ENCODE measurements at places on chromosomes 6 and 20.

GRCh38 chr6:122751326-122751725 is 28.2 kb upstream of the FABP7 start:
- no peak for DNase-seq

- DNase-seq: no peak
Measured at GRCh38 chr6:44621846-44622245, 234.3 kb downstream of the CDC5L start.

DNA sequence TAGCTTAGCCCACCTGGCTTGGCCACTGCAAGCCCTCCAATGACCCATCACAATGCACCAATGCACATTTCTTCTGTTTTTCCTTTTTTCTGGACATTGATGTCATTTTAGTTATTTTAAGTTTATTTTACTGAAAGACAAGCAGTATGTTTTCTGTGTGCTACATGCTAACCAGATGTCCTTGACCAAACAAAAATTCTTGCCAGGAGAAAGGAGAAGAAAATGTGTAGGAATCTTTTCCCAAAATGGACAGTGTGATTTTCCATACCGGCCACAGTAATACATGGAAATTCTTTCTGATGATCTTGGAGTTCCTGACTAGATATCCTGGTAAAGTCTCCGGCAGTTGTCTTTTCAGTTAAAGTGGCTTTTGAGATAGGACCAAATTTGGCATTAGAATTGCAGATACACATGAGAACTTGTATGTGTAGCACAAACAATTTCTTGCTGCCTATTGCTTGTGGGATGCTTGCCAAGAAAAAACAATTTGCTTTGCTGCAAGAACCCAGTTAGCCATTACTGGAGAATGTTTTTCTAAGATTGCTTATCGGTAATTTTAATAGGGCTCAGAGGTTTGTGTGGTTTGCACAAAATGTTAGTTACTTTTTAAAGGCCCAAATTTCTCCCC is 696.5 kb upstream of the CITED2 start:
- DNase-seq: no peak

- no peak for DNase-seq
Measured at GRCh38 chr6:99575544-99576227, 7.2 kb upstream of the CCNC start.

DNA sequence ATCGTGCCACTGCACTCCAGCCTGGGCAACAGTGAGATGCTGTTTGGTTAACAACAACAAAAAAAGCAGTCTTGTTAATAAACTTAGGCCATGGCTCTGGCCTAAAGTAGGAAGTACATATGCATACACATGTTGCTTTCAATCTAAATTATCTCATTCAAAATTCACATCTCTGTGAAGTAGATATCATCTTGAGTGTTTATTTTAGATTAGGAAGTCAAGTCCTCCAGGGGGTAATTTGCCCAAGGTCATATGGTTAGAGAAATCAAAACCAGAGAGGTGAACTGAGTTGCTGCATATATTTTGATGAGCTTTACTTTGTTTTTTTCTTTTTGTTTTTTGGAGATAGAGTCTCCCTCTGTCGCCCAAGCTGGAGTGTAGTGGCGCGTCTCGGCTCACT is 52.8 kb downstream of the B4GALT5 start:
- DNase-seq: no peak

GRCh38 chr6:11397622-11398450 is 139.7 kb upstream of the TMEM170B start:
- DNase-seq: no peak

DNA sequence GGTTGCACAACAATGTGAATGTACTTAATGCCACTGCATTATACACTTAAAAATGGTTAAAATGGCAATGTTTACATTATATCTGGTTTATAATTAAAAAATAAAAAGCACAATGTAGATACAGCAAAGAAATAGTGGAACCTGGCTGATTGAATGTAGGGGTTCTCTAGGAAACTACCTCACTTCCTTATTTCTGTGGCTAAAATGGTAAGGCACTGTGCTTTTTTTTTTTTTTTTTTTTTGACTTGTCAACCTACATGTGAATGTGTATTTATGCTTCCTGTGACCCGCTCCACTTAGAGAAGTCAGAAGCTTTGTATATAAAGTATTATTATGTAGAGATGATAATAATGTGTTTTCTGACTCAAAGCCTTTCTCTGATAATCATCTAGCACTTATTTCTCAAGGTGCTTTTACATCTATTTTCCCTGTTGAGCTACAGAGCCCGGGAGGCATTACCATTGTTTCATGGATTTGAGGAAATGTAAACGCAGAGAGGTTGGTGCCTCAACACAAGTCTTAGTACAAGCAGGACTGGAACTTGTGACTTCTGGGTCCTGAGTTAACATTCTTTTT is 55.0 kb downstream of the SOX4 start:
- no peak for DNase-seq

DNA sequence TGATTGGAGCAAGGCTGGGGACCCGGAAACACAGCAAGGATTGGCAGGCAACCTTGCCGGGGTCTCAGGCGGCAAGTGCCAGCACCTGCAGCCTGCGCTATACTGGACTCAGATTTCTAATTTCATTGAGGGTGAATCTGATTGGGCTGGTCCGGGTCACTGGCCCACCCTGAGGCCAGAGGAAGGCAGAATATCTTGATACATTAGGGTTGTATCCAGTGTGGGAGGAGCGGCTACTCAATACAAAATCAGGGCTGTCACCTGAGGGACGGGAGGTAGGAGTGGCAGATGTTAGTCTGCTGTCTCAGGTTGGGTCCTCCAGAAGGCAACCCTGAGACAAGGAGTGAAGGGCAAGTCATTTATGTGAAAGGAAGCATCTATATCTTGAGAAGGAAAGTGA is 40.7 kb downstream of the BFSP1 start:
- DNase-seq: no peak

- no peak for DNase-seq
Measured at GRCh38 chr6:88626460-88626859, 337.0 kb downstream of the RNGTT start.

- no peak for DNase-seq
Measured at GRCh38 chr20:47353692-47354463, 2.6 kb downstream of the ZMYND8 start.

DNA sequence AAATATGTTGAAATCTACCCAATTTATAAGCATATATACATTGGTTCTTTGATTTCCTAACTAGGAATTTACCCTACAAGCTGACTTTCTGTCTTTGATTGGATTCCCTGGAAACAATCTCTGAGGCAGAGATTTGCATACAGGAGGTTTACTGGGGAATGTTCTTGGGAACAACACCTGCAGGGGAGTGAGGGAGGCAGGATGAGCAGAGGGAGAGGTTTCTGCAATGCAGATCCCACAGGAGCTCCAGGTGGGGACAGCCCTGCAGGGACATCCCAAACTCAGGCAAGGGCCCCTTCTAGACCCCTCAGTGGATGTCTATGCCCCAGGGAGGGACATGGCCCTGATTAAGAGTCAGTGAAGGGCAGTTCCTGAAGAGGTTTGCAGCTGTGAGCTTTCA is 95.2 kb upstream of the CCDC167 start:
- no peak for DNase-seq

DNA sequence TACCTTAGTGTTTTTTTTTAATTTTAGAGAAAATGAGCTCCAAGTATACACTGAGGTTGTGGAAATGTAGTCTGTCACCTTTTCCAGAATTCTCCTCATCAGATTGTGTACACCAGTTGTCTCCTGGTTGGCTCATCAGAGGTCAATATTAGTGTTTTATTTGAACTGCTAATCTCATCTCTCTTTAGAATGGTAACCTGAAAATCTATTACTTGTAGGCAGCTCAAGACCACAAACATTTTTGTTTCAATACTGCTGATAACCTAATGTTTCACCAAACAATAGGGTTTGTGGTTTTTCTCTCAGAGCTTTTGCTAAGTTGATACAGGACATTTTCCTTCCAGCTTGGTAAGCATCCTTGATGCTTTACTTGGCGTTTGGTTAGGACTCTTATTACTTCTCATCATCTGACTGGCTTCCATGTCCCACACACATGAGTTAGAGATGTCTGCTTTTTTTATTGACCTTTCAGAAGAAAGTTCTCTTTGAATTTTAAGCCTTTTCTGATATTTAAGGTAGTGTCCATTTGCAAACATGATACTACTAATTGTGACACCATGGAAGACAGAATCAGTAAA is 15.1 kb downstream of the ADGRG6 start:
- no peak for DNase-seq

GRCh38 chr20:62570897-62571668 is 71.2 kb upstream of the SLCO4A1 start:
- DNase-seq: no peak

- no peak for DNase-seq
Measured at GRCh38 chr6:46998436-46999017, 43.6 kb downstream of the ADGRF1 start.

GRCh38 chr6:45816674-45817297 is 198.9 kb downstream of the CLIC5 start:
- no peak for DNase-seq

DNA sequence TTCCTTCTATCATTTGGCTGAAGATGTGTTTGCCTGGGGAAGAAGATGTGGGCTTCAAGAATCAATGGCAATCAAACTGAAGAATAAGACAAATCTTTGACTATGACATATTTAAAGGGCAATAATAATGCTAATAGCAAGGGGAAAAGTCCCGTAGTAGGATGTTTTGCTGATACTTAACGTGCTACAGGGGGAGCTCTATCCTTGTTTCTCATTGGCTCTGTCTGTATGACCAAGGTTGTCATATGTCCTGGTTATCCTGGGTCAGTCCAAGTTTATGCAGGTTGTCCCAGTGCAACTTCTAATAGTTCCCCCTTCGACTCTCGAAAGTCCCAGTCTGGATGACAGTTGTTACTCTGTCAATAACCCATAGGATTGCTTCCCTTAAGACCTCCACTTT is 321.3 kb downstream of the DHX35 start:
- DNase-seq: no peak

- DNase-seq: no peak
Measured at GRCh38 chr6:149461670-149462069, 23.1 kb downstream of the ZC3H12D start.

- DNase-seq: no peak
Measured at GRCh38 chr20:62651285-62652021, 9.2 kb downstream of the SLCO4A1 start.

- DNase-seq: no peak
Measured at GRCh38 chr6:167703347-167703746, 123.4 kb upstream of the AFDN start.

GRCh38 chr6:157597461-157598312 is 216.7 kb downstream of the ZDHHC14 start:
- no peak for DNase-seq

- DNase-seq: no peak
Measured at GRCh38 chr6:128417698-128418097, 102.7 kb downstream of the PTPRK start.

DNA sequence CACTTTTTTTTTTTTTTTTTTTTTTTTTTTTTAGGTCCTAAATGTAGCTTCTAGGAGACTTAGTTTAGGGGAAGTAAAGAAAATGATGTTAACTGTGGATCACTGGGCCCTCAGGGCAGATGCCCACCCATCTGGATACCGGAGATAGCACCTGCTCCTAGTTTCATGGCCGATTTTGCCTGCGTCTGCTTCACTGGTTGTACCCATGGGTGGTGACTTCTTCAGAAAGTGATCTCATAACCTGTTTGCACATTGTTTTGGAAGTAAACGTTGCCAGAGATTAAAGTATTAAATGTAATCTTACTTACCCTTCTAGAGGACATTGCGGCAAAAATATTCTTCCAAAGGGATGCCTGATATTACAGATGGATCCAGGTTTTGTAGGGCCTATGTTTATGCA is 79.8 kb upstream of the SGK1 start:
- no peak for DNase-seq

- no peak for DNase-seq
Measured at GRCh38 chr6:112298021-112298745, 43.8 kb upstream of the LAMA4 start.

DNA sequence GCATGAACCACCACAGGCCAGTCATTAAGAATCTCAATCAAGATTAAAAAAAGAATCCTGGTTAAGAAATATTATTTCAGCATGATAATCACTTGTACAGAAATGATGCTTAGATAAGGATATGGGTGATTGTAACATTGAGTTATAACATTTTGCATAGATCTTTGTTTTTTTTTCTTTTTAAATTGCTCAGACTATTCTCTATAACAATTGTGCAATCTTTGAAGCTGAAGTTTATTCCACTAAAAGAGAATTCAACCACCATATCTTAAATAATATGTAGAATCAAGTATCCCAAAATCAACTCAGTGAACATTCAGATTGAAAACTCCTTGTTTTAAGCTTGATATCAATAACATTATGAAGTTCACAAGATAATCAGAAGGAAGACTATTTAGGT is 663 bp upstream of the SMIM28 start:
- DNase-seq: no peak

GRCh38 chr20:25072226-25072811 is 9.6 kb downstream of the VSX1 start:
- DNase-seq: no peak

GRCh38 chr20:63381781-63382431 is 20.8 kb upstream of the CHRNA4 start:
- no peak for DNase-seq

GRCh38 chr6:94454231-94454630 is 1034.9 kb upstream of the EPHA7 start:
- DNase-seq: no peak

DNA sequence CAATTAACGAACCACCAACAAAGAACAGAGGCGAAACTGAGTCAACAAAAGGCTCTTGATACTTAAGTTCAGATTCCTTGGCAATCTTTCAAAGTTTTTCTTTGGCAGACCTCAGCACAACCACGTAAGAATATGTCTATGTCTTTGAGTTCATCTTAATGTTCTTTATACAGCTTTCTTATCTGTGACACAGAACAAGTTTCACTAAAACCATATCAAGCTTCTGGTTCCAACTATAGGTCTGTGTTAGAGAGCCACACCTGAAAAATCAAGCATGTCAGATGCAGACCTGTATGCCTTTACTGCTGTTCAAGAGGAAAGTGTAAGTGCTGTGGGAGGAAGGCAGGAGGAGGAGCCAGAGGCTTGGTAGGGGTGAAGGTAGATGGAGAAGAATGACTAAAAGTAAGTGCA is 271.3 kb downstream of the KHDC1L start:
- no peak for DNase-seq

DNA sequence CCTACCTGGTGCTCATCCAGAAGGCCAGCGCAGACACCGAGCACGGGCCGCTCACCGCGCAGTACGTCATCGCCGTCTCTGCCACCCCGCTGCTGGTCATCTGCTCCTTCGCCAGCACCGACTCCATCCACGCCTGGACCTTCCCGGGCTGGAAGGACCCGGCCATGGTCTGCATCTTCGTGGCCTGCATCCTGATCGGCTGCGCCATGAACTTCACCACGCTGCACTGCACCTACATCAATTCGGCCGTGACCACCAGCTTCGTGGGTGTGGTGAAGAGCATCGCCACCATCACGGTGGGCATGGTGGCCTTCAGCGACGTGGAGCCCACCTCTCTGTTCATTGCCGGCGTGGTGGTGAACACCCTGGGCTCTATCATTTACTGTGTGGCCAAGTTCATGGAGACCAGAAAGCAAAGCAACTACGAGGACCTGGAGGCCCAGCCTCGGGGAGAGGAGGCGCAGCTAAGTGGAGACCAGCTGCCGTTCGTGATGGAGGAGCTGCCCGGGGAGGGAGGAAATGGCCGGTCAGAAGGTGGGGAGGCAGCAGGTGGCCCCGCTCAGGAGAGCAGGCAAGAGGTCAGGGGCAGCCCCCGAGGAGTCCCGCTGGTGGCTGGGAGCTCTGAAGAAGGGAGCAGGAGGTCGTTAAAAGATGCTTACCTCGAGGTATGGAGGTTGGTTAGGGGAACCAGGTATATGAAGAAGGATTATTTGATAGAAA is 2.0 kb downstream of the SLC35D3 start:
- no peak for DNase-seq

- DNase-seq: no peak
Measured at GRCh38 chr20:46959081-46959692, 64.5 kb downstream of the EYA2 start.

- no peak for DNase-seq
Measured at GRCh38 chr20:57736738-57737347, 27.0 kb upstream of the PMEPA1 start.

Data from occipital lobe (tissue), 3 donors.